ENCODE measurements at places on chromosomes 2 and 18.

DNA sequence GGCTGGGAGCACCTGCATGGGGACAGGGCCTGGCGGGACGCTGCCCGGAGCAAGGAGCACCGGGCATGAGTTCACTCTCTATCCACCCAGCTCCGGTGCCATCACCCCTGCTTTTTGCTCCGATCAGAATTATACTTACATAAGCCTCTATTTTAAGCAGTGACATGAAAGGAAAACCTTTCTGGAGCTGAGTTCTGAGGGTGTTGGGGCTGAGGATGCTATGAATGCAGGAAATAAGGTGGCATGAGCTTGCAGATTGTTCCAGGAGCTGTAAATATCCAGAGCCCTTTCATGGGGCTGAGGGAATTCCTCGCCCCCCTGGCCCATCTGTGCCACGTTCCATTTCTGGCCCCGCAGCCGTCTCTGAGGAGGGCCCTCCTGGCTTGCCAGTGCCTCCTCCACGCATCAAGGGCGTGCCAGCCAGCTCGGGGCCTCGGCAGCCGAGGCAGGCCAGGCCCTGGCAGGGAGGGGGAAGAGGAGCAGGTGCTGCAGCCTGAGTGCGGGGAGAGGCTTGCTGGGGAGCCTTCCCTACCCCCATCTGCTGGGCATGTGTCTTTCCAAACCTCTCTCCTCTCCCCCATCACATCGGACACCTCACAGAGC, 91.7 kb upstream of the MCFD2 start:
- DNase-seq, result no peak

DNA sequence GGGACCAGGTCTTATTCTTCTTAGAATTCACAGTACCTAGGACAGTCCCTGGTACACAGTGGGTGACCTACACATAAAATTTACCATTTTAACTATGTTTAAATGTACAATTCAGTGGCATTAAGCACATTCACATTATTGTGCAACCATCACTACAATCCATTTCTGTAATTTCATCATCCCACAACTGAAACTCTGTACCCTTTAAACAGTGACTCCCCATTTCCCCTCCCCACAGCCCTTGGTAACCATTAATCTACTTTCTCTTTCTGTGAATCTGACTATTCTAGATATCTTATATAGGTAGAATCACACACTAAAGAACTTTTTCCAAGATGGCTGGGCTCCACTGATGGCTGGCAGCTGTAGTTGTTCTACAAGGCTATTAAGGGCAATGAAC, 41.6 kb downstream of the GFPT1 start:
- DNase-seq, result no peak

DNA sequence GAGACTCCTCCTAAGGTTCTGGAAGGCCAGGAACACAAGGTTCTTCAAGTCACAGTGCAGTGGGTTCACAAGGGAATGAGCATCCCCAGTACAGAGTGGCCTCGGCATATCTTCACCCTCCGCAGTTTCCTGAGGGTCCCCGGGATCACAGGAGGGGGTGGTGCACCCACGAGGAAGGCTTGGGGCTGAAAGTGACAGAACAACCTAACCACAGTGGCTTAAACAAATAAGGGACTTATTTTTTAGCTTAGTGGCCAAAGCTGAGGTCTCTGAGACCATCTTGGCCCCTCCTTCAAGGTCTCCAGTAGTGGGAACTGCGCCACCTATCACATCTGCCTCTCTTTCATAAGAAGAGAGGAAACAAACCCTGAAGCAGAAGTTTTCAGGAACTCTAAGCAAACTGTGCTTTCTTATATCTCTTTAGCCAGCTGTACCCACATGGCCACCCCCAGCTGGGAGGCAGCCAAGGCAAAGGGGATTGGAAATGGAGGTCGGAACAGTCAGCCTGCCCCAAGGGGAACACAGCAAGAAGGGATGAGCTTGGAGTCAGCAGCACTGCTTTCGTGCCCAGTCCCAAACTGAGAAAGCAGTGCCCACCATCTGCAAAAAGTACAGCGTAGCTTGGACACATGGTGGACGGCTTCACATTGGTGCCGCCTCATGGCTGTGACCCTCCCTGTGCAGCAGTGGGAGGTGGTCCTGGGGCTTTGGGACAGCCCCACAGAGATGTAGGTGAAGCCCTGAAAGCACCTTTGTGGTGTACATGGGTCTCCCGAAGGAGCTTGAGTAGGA, 260.0 kb upstream of the ID2 start:
- DNase-seq, result no peak

DNA sequence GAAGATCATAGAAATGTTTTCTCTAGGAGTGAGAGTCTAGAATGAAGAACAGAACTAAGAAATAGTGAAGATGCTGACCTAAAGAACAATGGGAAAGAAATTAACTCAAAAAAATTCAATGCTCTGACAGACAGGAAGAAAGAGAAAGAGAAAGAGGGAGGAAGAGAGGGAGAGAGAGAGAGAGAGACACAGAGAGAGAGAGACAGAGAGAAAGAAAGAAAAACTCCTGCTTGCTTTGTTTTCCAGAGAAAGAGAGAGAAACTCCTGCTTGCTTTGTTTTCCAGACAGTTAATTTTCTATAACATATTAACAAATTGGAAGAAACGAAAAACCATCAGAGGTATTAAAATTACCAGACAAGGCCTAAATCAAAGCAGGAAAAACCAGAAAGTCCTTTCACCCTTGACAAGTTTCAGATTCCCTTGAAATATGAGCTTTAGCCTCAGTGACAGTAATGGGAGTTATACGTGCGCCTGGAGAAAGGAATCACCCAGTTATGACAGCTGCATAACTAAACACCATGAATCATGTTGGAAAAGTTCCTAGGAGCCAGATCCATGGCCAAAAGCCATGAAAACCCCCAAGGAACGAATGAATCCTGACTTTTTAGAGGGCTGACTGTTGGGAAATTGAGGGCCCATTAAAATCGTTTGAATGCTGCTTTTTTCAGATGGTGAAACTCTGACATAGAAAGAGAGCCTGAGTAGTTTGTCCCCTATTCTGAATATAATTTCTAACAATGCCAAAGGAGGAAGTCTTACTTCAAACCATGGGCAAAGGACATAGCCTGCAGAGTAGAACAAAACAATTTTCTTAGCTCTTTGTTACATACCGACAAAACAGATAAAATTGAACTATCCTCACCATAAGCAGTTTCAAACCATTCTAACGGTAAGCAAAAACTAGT, 228.6 kb upstream of the CHST9 start:
- no peak for DNase-seq

- no peak for DNase-seq
Measured at GRCh38 chr18:74796841-74797576, 199.3 kb downstream of the ZNF407 start.

DNA sequence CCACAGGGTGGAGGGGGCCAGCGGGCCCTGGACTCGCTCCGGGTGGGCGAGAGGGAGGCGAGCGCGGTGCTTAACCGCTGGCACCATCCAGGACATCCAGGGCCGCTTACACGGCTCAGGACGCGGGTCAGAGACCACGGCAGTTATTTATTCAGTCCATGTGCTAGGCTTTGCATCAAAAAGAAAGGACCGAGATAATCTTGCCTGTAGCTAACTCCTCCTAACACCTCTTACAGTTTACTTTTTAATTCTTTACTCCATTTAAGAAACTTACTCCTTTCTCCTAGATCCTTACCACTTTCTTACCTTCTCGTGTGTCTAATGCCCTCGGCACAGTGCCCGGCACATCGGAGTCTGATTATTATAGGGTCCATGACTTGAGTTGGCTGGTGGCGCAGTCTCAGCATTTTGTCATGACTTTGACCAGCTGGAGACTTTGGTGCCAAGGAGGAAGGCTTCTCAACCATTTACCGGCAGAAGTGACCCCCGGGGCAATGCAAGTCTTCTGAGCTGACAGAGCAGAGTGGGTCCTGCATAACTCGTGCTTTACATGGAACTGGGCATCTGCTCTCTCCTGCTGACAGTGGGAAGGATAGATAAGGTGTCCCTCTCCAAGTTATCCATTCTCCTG, 503 bp downstream of the ANXA4 start:
- no peak for DNase-seq

DNA sequence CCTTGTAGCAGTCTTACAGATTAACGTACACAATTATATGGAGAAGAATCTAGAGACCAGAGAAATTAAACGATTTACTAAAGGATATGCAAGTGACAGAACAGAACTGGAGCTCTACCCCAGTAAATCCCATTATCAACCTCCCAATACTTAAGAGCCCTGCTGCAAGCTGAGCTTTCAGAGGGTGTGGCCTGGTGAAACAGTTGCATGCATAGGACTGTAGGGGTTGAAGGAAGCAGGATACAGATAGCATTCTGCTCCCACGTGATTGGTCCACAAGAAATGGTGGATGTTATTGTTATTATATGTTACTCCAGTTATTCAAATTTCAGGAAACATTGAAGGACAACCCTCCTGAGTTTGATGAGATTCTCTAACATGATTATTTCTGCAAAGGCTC, 210.8 kb upstream of the THUMPD2 start:
- DNase-seq, result no peak

GRCh38 chr2:43508209-43508608, 87.6 kb downstream of the THADA start:
- no peak for DNase-seq

DNA sequence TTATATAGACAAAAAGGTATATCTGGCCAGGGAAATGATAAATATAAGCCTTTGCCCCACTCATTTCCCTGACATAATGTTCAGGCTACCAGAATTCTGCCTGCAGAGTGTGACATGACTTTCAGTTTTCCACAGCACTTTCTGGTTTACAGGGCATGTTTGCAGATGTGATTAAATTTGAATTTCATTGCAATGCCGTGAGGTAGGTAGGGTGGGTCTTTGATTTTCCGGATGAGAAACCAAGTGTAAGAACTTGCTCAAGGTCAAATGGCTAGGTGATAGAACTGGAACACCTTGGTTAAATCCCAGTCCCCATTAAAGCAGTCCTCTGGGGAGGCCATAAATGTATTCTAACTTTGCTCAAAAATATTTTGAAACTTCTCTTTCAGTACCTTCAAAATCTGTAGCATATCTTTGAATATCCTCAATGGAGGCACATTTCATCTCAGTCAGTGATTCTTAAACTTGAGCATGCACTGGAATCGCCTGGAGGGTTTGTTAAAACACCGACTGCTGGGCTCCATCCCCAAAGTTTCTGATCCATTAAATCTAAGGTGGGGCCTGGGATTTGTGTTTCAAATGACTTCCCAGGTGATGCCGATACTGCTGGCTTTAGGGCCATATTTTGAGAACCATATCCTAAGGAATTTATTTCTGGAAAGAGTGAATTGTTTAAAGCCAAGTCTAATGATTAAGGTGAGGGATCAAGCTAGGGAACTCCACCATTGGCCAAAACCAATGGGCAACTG, 35.0 kb downstream of the MRPL33 start:
- DNase-seq, result no peak
